NCI-H1105 (cell line): ENCODE measurements at places on chromosomes 12 and 14.

- no peak for DNase-seq
These were observed 149.2 kb upstream of the SYT10 start for GRCh38 chr12:33588725-33589405.

DNA sequence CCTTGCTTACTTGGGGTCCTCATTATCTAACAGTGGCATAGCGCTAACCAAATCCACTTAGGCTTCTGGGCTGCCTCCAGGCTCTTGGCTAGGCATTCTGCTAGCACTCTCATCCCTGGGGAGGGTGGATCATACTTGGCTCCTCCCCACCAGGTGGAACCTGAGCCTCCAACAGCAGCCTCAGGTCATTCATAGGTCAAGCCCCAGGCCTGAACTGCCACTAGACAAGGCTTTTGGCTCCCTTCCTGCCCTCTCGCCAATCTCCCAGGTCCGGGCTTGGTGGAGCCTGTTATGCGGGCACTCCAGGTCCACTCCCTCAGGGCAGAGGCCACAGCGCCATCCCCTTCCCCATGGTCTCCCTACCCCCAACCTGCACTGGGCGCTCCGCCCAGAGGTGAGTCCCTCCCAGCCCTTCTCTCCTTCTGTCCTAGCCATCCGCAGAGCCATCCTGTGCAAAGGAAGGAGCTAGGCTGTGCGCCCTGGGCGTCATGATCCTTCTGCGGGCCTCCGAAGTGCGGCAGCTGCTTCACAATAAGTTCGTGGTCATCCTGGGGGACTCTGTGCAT is 154.9 kb upstream of the AMIGO2 start:
- no peak for DNase-seq

DNA sequence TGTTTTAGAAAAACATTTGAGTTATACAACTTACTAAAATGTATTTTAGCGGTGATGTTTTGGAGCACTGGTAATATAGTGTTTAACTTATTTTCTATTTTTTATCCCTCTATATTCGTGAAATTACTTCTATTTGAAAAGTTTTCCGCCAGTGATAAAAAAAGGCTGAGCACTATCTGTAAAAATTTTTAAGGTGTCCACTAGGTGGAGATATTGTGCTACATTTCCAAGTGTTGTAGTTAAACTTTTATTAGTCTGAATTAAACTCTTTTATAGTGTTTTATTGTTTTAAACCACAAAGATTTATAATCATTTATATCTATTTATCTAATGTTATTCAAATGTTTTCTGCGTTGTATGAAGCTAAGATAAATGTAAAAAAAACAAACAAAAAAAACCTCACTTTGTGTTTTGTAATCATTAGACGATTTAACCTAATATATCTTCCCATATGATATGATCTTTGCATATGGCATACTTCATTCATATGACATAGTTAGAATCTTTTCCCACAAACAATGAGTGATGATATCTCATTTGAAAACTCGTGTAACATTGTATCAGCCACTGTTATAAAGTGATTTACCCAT is 11.8 kb downstream of the ALG10B start:
- DNase-seq, result peak; percentile 21

- no peak for DNase-seq
These were observed 181.0 kb downstream of the KTN1 start for GRCh38 chr14:55760789-55761566.

GRCh38 chr14:51182131-51182565 is 57.9 kb upstream of the TMX1 start:
- DNase-seq, result no peak

DNA sequence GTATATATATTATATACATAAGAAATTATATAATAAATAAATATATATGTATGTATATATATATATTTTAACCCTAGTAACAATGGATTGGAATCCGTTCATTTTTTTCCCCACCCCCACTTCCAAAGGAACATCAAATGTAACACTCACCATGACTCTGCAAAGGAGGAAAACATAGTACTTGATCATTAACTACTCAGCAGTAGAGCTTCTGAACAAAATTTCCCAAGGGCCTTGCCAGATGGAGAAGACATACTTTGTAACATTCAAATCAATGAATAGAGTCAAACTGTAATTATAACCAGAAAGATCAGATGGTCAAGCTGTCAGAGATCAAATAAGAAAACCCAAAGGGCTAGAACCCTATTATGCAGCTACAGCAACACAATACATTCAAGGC is 126.0 kb upstream of the CNTN1 start:
- peak; percentile 63 for DNase-seq

DNA sequence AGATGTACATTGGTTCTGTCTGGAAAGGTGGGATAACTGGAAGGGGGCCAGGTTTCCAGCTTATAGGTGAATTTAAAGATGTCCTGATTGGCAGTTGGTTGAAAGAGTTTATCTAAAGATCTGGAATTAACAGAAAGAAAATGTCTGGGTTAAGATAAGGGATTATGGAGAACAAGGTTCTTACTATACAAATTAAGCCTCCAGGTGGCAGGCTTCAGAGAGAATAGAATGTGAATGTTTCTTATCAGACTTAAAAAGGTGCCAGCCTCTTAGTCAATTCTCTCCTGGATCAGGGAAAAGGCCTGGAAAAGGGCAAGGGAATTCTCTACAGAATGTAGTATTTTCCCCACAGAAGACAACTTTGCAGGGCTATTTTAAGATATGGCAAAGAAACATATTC is 53.1 kb downstream of the CNTN1 start:
- no peak for DNase-seq

DNA sequence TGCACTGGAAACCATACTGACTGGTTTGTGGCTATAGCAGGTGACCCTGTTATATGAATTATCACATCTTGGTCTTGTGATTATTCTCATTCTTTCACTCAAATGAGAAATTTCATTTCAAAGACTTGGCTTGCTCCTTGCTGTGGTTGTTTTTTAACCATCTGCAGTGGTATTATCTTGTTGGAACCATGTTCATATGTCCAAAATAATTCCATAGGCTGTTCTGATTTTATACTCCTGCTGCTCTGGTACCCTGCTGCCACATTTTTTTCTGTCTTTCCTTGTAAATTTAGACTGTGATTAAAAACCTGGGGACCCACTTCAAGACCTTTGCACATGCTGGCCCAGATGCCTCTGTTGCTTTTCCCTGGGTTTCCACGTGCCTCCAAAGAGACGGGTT is 190.2 kb downstream of the TMEM117 start:
- no peak for DNase-seq

GRCh38 chr12:2390850-2391390 is 338.1 kb downstream of the CACNA1C start:
- no peak for DNase-seq

DNA sequence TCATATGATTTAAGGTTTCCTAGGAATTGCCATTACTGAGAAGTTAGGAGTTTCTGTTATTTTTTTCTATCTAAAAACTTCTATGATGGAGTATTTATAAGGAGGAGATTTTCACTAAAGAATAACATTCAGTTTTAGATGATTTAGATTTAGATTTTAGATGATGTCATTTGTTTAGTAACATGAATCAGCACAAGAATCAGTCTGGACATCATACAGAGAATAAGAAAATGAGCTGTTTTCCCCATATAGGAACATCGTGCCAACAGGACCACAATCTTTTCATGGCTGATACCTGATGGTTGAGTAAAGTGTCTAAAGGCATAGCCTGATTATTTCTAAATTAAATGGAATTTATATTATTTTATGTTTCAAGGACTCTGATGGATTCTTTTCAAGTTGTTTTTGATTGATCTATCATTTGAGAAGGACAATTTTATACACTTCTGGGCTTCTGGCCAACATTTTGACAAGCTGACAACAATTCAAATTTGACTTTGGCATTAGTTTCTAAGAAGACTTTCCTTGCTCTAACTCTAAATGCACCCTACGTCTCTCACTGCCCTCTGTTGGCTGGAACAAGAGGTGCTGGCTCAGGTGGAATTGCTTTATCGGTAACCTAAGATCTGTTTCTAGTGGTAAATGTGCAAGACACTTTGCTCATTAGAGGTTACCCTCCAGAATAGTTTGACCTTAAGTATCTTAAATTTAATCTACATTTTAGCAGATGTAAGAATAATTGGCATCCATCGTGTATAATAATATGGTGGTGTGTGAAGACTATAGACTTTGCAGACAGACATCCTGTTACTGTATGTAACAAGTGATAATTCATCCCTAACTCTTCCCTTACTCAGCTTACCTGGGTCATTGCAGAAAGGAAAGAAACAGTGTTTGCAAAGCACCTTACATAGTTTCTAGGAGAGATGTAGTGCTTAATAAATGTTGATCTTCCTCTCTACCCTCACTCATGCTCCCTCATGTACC is 42.8 kb upstream of the CPSF6 start:
- no peak for DNase-seq

DNA sequence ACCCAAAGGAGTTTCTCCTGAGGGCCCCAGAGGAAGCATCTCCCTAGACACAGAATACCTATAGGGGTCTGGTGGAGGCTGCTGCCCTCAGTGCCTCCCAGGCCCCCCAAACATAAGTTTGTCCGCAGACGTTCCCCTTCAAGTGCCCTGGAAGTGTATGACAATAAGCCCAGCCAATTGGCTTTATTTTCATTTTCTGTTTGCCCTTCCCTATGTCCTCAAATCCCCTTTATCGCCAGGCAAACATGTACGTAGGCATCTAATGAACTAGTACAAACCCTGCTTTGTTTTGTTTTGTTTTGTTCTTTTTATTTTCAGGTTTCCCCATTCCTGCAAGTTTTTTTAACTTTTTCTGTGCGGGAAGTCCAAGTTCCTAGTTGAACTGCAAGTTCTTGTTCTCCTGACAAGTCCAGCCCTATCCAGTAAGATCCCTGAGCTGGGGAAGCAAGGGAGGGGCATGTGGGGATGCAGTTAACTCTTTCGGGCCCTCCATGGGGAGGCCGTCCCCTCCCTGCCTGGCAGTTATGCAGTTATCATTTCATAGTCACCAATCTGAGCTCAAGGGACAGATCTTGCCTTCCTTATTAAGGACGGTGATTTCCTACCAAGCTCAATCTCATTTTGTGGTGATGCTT is 141.9 kb downstream of the KCNA5 start:
- DNase-seq, result no peak

- DNase-seq, result peak; percentile 75
These were observed 17.4 kb downstream of the FOXN3 start for GRCh38 chr14:89399594-89400068.

- DNase-seq, result no peak
These were observed 4.9 kb downstream of the KRT1 start for GRCh38 chr12:52675301-52675701.

- DNase-seq, result no peak
These were observed 37.4 kb upstream of the BMP4 start for GRCh38 chr14:53993920-53994607.

DNA sequence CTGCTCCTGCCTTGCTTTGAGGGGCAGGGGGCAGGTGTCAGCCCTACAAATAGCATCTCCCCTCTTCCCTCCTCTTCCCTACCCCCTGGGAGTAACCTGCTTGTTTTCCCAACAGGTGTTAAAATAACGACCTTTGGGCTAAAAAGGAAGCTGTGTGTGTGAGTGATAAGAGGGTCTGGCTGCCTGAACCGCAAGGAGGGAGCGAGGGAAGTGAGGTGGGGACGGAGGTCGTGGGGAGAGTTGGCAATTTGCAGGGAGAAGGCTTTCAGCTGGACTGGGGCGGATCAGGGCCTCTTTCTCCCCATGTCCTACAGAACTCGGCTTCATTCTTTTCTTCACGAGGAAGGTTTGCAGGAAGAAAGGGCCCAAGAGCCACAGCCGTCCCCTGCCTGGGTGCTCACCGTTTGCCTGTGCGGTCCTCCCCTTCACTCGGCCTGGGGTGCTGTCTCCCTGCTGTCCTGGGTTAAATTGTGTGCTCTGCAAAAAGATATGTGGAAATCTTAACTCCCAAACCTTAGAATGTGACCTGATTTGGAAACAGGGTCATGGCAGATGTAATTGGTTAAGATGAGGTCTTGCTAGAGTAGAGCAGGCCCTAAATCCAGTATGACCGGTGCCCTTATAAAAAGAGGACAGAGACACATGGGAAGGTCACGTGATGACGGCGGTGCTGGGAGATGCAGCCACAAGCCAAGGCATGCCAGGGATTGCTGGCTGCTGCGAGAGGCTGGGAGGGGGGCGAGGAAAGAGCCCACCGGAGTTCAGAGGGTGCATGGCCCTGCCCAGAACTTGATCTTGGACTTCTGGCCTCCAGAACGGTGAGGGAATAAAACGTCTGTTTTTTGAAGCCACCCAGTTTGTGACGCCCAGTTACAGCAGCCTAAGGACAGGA is 38.7 kb upstream of the NCOR2 start:
- no peak for DNase-seq

GRCh38 chr12:129083121-129083840 is 230.0 kb downstream of the GLT1D1 start:
- DNase-seq, result no peak

GRCh38 chr14:104593710-104594136 is 10.8 kb downstream of the TMEM179 start:
- no peak for DNase-seq

GRCh38 chr12:51460519-51460918 is 35.9 kb downstream of the SLC4A8 start:
- no peak for DNase-seq

- DNase-seq, result no peak
These were observed 205.4 kb downstream of the CALM1 start for GRCh38 chr14:90602088-90602687.

DNA sequence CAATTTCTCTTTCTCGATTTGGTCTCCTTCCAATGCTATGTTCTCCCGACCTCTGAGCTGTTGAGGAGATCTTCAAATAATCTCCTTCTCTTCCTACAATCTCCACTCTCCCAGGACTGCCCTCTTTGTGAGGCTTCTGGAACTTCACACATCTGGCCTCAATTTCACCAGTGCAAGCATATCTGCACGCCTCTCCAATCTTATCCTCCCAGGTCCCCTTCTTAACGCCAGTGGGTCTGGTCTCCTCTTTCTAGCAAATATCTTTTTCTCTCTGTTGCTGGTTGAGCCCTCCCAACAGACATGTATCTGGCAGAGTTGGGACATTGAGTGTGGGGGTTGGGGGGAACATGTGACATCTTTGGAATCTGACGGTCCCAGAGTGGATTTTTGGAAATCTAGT is 17.9 kb downstream of the RTL1 start:
- no peak for DNase-seq

- no peak for DNase-seq
These were observed 129.9 kb downstream of the GALC start for GRCh38 chr14:87863047-87863446.

DNA sequence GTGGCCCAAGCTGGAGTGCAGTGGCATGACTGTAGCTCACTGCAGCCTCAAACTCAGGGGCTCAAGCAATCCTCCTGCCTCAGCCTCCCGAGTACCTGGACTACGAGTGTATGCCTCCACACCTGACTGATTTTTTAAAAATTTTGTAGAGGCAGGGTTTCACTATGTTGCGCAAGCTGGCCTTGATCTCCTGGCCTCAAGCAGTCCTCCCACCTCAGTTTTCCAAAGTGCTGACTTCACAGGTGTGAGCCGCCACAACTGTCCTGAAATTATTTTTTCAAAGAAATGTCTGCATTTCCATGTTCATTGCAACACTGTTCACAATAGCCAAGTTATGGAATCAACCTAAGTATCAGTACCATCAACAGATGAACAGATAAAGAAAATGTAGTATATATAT is 111.4 kb downstream of the FOXA1 start:
- DNase-seq, result no peak

DNA sequence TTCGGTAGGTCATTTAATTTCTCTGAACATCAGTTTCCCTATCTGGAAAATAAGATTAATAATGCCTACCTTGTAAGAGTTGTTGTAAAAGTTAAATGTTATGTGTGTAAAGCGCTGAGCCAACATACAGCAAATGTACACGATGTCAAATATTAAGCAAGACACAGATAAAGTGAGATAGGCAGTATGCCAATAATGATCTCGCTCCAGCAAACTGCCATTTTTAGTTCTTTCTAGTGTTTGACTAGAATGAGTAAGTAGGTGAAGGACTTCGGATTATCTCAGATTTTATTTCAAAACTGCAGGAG is 840 bp downstream of the DHRS7 start:
- DNase-seq, result no peak

GRCh38 chr14:101174522-101174838 is 271.0 kb upstream of the RTL1 start:
- peak; percentile 85 for DNase-seq
